NCI-H2107 (cell line): ENCODE measurements at places on chromosomes 3 and 15.

DNA sequence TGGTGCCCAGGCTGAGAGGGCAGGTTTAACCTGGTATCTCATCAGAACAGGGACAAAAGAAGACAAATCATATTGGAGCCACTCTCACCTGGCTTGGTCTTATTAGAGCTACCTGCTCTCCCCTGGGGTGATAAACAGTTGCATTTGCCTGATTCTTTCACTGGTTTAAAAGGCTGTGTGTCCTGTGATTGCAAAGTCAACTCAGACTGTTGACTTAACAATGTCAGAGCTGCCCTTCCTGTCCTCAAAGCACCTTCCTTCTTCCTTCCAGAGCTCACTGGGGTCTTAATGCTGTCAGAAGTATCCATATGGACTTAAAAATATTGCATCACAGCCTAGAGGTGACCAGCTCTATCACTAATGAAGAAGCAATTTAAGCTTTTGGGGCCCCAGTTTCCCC, 50.5 kb upstream of the MINAR1 start:
- no peak for DNase-seq

DNA sequence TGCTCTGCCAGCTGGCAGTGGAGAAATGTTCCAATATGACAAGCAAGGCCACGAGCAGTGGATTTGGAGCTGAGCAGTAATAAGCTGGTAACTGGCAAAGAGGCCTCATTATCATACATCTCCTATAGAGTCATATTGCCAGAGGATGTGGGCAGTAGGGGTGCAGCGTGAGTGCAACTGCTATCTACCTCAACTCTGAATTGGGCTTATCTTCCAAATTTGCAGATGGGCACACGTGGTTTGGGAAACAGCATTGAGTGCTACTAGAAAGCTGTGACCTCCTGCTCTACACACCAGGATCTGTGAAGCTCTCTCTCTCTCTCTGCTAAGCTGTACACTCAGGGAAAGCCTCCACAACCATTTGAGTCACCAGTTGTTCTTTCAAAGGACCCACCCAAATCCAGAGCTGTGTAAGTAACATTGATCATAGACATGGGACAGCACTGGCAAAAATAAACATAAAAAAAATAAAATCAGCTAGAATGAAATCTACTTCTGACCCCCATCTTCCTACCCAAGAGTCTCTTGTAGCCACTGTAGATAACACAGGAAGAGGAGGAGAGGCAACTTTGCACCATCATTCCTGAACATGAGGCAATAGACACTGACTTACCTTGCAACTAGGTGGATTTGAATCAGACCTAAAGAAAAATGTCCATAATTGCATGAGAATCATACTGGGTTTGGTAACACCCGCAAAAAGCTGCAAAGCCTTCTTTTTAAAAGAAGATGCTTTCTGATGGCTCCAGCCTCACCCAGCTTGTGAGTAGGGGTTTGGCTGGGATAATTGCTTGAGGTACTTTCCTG, 82.9 kb upstream of the THBS1 start:
- no peak for DNase-seq

GRCh38 chr3:183434992-183435391, 6.6 kb upstream of the MCF2L2 start:
- no peak for DNase-seq

- DNase-seq, result no peak
Measured at GRCh38 chr3:197238842-197239241, 59.6 kb downstream of the DLG1 start.

- DNase-seq, result no peak
Measured at GRCh38 chr3:102195198-102195948, 239.4 kb upstream of the ZPLD1 start.

DNA sequence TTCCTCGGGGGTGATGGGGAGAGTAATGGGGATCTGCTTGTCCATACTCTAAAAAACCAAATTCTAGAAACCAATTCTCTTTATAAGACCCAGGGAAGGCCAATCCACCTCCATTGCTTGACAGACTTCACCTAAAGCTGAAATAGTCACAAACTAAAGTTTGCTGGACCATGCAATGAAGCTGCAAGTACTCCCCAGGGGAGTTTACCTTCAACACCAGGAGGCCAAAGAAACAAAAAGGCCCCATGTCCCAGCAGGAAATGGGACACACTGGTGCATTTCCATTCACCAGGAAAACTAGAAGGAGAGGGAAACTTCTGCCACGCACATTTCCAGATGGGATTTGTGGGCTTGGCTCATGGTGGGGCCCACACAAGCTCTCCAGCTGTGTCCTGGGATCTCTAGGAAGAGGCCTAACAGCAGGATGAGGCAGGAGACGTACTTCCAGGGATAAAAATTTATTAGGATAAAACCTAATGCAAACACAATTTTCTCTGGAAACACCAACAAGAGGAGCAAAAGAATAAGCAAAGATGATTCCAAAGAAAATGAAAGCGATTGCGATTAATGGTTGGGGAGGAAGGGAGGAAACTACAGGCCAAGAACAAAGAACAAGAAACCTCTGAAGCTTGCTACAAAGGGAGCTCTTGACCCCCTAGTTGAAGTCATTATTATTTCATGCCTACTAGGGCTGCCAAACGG, 238.0 kb upstream of the LRTM1 start:
- DNase-seq, result no peak

DNA sequence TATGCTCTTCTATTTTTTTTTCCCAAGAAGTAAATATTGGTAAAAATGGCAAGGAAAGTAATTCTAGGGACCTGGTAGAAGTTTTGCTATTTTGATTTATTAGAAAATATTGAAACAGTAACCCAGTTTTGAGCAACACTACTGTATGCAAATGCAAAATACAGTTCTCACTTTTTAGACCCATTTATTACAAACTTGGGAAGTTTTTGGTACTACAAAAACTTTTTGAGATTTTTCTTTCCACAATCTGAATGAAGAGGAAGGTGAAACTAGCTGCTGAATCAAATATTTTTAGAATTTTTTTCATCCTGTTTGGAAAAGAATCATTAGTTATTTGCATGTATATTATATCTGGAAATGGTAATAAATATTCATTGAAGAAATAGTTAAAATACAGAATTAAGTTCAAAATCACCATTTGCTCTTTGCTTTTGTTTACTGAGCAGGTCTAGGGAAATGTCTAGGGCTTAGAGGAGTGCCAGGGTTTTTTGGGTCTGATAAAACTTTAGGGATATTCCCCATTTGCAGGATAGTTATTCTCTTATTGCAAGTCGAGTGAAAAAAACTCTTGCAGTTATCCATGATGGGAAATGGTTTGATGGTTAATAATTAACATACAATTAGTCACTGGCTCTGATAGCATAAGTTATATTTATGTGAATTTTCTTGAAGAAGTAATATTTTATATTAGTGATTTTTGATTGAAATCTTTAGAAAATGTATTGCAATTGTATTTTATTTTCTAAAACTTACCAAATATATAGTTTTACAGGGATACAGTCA, 47.0 kb downstream of the TCF12 start:
- no peak for DNase-seq

GRCh38 chr15:95446854-95447253, 883.6 kb upstream of the NR2F2 start:
- DNase-seq, result no peak

GRCh38 chr3:107269136-107269535, 108.1 kb upstream of the CCDC54 start:
- no peak for DNase-seq

DNA sequence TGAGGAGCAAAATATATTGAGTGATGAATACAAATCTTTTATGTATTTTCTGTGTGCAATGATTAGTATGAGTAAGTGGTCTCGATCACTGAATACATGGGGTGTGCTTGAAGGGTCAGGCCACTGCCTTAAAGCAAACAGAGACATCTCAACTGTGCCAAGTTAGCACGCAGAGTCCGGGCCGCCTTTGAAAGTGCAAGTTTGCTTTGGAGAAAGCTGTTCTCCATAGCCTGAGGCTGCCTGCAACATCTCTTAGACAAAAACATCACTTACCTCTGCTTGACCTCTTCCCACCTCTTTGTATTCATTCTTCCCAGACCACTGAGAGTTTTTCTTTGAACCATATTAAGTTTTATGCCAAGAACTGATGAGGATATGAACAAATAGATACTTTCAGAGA, 267.0 kb downstream of the ZBTB20 start:
- no peak for DNase-seq

DNA sequence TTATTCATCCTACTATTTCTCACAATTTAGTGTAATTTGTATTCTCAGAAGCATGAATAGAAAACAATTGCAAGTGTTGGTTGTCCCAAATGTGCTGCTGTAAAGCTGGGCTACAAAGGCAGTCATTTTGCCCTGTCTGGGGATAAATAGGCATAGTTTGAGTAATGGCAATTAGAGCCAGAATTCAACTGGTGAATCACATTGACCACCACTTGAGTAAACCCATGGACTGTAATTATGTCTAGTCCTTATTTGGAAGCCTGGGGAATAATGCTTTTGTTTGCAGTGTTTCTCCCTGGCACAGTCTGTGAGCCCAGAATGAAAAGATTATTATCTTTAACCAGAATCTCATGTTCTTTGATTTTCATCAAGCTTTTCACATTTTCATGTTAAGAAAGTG, 30.5 kb upstream of the CHL1 start:
- no peak for DNase-seq

DNA sequence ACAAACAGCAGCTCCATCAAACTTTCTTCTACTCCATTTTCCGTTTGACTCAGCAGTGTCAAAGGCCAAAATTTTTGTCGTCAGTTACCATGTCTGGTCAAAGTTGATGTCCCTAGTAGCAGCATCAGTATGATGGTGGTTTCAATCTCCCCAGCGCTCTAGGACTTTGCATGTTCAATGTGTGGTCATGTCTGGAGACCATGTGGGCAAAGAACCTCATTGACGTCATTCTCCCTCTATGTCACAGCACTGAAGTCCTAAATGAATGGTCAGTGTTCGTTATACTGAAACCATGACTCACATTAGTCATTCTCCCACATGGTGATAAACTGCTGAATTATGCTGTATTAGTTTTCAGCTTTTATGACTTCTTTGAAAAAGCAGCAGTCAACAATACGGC, 23.2 kb downstream of the SHC4 start:
- DNase-seq, result no peak

DNA sequence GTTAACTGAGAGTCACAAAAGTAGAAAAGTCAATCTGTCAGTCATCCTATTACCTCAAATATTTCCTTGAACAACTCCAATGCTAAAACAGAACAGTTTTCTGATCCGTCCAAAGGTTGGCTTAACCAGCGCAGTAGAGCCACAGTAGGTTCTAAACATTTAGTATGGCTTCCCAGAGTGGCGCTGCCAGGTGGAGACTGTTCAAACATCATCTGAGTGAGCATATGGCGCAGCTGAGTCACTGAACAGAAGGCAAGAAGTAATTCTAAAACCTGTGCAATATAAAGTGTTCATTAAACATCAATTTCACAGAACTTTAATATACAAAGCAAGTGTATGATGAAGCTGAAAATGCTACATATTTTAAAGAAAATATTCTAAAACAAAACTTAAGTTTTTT, 19.9 kb downstream of the CIP2A start:
- DNase-seq, result no peak

DNA sequence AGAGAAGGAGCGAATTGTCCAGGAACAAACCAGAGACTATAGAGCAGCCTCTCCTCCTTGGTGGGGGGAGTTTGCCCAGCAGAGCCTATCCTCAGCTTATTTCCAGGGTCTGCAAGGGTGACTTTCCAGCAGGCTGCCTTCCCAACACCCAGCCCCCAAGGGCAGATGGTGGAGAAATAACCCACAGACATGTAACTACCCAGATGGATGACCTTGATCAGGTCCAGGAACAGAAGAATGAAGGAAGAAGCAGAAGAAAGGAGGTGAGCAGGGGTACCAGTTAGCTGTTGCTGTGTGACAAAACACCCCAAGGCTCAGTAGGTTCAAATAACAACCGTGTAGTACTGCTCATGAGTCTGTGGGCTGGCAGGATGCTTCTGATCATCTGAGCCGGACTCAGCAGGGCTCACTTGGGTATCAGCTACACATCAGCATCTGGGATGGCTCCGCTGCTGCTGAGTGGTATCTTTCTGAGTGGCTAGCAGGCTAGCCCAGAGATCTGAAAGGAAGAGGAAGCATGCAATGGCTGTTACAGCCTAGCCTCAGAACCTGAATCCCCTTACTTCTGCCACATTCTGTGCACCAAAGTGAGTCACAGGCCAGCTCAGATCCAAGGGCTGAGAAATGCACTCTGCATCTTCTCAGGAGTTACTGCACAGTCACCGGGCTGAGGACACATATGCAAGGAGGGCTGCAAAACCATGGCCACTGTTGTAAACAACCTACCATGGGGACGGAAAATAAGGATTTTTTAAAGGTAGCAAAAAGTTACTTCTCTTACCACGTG, 22.2 kb upstream of the TXNRD3 start:
- no peak for DNase-seq

DNA sequence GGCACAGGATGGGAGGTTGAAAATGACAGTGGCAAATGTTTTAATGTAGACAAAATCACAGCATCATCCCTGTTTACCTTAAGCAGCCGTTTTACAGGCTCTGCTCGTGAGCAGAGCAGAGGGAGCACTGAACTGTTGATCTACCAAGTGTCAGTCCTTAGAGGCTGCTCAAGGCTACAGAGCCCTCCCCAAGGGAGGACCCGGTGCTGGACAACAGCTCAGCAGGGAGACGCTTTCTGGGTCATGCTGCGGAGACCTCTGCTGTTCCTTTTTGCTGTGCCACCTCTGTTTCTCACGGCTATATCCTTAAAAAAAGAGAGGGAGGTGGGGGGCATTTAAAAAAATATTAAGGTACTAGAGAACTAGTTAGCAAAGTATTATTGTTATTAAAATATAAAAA, 400.2 kb downstream of the GABRB3 start:
- no peak for DNase-seq

- DNase-seq, result no peak
Measured at GRCh38 chr3:197528190-197528589, 27.6 kb downstream of the BDH1 start.

DNA sequence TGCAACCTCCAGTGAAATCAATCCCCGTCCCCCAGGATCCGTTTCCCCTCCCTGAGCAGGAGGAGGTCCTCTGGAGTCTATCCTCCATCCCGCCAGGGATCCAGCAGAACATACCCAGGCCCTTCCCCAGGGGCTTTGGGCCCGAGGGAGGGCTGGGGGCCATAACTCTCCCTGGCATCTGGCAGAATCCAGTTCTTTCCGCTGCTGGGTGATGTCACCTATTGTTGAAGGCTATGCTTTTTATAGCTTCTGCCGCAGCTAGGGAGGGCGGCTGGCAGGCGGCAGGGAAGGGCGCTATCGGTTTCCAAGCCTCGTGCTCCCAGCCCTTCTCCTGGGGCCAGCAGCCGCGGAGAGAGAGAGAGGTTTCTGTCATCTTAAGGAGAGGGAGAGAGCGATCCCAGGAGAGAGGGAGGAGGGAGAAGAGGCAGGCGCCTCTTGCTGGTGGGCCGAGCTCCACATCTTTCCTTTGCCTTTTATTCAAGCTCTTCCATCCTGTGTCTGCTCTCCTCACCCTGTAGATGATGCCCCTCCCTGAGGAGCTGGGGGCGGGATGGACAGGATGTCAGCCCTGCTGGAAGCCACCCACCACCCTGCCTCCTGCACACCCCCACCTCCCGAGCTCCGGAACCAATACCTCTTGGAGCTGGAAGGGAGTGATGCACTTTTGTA, 120.1 kb downstream of the ANP32A start:
- DNase-seq, result peak; percentile 46

GRCh38 chr3:113573728-113574127, 41.4 kb downstream of the SIDT1 start:
- no peak for DNase-seq

GRCh38 chr15:82064824-82065223, 19.0 kb upstream of the MEX3B start:
- DNase-seq, result no peak
